ENCODE measurements at places on chromosomes 12 and 14.
A peak's percentile ranks its signal among the peaks of the same experiment; 100 is the strongest.

- peak; percentile 74 for DNase-seq
Measured at GRCh38 chr14:68379510-68380328, 413.1 kb downstream of the ZFP36L1 start.

DNA sequence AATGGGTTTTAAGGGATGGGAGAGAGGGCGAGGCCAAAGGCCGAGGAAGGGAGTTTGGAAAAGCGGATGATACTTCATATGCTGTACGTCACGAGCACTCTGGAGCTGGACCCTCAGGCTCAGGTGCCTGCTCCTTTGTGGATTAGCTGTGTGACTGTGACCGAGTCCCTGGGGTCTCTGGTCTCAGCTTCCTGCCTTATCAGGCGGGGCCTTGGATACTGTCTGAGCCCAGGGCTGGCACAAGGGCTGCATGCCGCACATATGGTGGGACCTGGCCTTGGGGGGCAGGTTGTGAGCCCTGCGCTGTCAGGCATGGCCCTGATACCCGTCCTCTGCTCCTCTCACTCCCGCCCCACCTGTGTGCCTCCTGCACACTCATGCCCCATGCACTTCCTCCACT is 95.3 kb downstream of the ADGRD1 start:
- DNase-seq = no peak

DNA sequence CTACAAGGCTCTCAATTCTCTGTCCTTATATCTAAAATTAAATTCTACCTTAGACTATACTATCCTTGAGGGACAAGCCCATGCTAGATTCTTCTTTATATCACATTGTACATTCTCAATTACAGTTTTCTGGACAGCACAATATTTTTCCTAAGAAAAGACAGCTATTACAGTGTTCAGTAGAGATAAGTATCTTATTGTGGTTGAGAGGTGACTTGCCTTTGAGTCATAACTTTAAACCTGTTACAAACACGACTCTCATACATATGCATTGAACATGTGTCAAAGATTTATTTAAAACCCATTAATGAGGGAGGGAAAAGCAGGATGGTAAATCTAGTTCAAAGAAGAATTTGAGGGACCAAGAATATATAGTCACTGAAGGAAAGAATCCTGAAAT is 61.1 kb downstream of the TPH2 start:
- DNase-seq = no peak

DNA sequence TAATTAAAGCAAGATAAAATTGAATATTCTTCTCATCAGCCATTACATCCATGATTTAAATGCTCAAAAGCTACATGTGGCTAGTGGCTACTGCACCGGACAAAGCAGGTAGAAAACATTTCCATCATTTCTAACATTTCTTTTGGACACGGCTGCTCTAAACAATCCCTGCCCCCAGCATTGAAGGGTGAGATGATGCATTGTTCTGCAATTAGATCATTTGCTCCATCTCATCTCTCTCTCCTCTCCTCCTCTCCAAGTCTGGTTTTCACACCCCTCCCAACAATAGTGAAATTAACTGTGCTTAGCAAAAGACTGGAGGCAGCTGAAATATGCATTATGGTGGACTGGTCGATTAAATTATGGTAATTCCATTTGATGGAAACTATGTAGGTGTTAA is 288.5 kb downstream of the KSR2 start:
- no peak for DNase-seq

DNA sequence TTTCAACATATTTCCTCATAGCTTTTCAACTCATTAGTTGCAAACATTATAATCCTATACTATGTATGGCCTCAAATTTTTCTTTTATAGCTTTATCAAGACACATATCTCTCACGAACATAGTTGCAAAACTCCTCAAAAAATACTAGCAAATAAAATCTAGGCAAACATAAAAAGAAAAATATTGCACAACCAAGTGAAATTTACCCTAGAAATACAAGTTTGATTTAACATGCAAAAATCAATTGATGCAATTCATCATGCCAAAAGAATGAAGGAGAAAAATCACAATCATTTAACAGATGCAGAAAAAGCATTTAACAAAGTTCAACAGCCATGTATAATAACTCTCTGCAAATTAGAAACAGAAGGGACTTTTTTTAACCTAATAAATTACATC is 33.3 kb upstream of the KCNH5 start:
- no peak for DNase-seq

- DNase-seq = no peak
Measured at GRCh38 chr14:68135028-68135427, 315.4 kb downstream of the RAD51B start.

DNA sequence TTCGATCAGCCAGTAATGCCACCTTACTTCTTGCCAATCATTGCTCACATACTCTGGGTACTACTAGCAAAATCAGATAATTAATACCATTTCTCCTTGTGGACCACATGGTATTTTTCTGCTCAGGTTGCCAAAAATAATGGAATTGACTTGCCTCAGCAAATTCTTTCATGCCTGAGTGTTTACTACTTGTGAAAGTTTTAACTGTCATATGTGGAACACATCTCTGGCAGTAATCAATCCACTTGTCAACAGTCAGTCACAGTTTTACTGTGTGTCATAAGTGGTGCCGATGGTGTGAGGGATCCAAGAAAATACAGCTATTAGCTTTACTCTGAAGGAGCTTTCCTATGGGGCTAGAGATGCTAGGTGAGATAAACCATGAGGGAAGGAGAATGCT is 55.3 kb upstream of the ATF1 start:
- no peak for DNase-seq

DNA sequence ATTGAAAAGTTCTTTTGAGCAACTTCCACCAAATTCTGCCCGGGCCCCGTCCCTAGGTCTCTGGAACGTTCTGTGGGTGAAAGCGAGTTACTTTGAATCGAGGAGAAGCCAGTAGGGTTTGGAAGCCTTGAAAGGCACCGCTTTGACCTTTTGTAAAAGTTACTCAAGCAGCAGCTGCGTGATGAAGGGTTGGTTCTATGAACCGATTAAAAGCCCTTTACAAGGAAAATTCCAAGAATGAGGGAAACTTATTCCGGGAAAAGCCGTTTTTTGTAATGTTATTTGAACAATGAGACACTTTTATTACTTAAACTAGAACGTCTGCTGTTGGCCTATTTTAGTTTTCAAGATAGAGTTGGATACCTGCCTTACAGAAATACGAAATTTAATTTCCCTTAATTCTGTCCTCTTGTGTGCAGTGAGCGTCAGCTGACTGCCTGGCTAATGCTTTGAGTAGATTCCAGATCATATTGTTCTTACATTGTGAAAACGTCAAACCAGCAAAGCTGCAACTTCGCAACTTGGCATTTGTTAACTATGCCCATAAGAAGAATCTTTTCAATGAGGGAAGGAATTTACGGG is 906 bp downstream of the LARP4 start:
- DNase-seq = no peak

GRCh38 chr12:103665971-103666370 is 78.9 kb downstream of the STAB2 start:
- DNase-seq = peak; percentile 19

DNA sequence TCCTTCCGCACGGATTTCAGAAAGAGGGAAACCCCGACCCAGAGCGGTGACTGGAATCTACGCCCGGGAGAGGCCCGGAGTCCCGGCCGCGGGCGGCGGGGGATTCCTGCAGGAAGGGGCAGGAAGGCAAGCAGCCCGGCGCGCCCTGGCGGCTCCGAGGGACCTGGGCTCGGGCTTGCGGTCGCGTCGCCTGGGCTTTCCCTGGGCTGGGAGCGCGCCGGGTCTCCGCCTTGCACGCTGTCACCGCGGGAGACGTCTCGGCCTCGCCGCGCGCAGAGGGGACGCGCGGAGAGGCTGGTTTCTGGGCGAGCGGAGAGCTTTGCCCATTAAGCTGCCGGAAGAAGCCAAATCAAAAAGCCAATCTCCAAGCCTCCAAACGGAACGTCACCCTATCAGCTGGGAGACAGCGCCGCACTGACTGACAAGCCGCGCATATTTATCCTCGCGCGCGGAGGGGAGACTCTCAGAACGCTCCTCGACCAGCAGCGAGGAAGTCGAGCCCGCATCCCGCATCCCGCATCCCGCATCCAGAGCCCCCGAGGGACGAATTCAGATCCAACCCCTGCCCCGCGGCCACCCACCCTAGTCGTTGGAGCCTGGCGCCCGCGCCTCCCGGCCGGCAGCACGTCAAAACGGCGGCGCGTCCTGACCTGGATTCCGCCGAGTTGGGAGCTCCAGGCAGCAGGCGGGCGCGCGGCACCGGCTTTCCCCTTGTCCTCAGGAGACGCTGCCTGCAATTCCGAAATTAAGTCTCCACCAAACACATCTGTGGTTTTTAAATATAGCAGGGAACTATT is at the start of gene SLC8A3:
Gene SLC8A3 (minus strand): TSS at position 293 of the 797 bp plus-strand sequence. CDS start 20,529 bp downstream, outside the sequence.
- no peak for DNase-seq

DNA sequence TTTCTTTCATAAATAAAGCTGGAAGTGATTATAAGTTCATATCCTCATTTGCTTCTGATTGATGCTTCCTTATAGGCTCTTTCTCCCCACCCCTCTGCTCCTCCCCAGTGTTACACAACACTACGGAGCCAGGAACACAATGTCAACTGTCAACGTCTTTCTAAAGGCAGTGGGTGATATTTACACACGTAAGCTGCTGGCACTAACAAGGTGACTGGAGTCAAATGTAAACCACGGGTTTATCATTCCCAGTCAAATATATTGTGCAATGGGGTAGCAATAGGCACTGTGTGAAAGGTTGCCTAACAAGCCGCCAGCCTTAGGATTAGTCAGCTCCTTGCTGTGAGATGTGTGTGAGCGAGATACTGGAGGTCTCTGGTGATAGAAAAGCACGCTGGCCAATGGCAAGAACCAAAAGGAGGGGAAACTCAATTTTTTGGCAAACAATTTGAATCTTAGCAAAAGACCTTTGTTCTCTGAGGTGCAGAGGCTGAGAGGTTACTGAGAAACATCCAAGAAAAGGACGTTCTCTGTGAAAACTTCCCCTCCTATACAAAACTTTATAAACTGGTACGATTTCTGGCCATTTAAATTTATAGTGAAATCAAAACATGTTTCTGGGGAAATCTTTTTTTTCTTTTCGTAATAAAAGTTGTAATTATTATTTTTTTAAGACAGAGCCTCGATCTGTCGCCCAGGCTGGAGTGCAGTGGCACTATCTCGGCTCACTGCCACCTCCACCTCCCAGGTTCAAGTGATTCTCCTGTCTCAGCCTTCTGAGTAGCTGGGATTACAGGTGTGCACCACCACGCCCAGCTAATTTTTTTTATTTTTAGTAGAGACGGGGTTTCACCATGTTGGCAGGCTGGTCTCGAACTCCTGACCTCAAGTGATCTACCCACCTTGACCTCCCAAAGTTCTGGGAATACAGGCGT is 22.3 kb upstream of the HECTD1 start:
- DNase-seq = peak; percentile 100

DNA sequence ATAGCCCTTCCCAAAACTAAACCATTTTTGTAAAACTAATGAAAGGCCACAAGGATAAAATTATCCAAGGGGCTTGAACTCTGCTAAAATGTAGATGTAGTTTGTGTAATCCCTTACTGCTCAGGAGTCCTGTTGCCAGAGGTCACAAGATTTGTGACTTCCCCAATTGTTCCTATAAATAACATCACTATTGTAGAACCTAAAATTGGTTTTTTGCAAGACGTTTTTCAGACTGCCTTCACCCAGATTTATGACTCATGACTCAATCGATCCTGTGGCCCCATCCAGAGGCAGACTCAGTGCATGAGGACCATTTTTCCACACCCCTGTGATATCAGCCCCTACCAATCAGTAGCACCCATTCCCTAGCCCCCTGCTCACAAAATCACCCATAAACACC is 61.5 kb upstream of the RASSF8 start:
- no peak for DNase-seq

DNA sequence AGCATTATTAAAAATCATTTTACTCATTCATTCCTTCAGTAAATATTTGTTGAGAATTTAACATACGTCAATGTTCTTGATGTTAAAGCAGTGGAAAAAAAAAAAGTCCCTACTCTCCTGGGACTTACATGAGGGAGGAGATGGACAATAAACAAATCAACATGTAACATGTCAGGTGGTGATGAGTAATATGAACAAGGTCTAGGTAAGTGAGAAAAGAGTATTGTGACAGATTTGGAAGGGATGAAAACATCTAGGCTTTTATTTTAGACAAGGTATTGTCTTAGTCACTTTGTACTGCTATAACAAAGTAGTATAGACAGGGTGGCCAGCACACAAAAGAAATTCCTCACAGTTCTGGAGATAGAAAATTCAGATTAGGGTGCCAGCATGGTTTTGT is 167.2 kb downstream of the FSCB start:
- DNase-seq = no peak

- DNase-seq = no peak
Measured at GRCh38 chr12:13194401-13195110, 2.0 kb upstream of the EMP1 start.

DNA sequence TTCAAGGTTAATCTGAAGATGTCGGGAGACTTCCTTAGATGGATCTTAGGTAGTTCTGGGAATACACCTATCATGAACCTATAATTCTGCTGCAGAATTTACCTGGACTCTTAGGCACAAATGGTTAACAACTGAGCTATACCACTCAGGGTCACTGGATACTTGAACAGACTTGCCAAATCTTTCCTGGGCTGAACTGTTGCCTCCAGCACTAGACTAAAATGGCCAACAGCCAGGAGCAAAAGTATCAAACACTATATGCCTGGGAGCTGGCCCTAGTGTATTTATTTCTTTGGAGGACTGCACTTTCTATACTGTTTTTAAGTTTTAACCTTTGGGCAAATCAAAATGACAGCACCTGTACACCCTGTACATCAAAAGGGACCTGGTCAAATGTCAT is 252.8 kb downstream of the TMEM117 start:
- no peak for DNase-seq

GRCh38 chr12:92546259-92546634 is 156.5 kb upstream of the PLEKHG7 start:
- no peak for DNase-seq

DNA sequence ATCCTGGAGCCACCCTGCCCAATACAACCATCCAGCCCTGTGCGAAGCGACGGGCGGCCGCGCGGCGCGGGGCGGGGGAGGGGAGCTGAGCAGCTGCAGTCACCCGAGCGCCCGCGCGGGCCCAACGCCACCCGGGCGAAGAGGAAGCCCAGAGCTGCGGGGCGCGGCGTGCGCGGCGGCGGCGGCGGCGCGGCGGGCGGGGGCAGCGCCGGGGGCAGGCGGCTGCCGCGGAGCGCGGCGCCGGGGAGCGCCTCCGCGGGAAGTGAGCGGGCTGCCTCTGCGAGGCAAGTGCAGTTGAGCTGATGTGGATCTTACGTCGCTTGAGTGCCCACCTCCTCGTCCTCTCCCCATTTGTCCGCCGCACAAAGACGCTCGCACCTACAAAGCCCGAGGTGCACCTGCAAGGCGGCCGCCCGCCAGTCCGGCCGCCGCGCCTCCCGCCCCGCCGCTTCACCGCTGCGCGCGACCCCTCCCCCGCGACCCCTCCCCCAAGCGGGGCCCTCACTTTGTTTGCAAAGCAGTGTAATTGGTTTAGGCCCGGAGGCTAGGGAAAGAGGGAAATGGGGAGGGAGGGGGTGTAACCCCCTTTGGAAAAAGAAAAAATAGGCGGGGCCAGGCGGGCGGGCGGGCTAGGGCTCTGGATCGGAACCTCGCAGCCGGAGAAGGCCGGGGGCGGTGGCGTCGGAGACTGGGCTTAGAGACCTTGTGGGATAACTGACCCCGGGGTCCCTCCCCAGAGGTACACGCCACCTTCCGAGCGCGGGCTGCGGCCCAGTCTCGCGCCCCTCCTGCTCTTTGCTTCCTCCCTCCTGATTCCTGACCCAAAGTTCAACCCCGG is at the start of the genes FOXA1 and TTC6:
Gene FOXA1 (minus strand): TSS at position 279 of the 838 bp plus-strand sequence. CDS start 277 bp downstream, at position 2.
Gene TTC6 (plus strand): TSS at position 659 of the 838 bp plus-strand sequence. CDS start 26,436 bp downstream, outside the sequence.
- peak; percentile 100 for DNase-seq

GRCh38 chr14:104064003-104064402 is 21.5 kb upstream of the ASPG start:
- DNase-seq = no peak
